ENCODE measurements at places on chromosomes 4 and X.

DNA sequence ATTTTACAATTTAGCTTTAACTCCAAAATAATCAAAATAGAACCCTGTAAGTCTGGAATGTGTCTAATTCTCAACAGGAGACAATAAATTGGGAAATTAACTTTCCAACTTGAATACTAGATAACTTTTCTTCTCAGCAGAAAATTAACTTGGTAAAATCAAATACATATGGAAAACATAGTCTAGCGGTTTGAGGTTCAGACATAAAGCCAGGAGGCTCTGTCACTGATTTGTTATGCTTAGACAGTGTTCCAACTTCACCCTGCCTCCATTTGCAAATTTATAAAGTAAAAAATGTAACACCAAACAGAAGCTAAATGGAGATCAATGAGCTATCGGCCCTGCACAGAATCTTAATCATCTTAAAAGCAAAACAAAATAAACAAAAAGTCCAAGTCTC, 46.3 kb downstream of the TBCK start:
- DNase-seq = no peak

GRCh38 chr4:73619346-73619745, 890 bp downstream of the RASSF6 start:
- DNase-seq = no peak

DNA sequence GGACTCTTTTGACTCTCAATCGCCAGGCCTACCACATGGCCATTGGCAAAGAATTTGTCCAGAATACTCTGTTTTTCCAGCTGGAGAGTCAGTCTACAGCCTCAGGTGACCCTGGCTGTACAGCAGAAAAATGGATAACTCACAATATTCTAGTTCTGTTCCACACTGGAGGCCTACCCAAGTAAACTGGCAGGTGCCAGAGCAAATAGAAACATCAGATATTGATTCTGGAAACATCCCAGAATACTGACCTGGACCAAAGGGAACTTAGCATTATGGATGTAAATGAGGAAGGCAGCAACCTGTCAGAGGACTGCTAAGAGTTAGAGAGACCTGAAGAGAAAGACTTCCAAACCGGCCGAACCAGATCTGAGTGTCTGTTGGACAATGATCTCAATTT, 147.9 kb upstream of the SMAD1 start:
- no peak for DNase-seq

GRCh38 chrX:119647552-119648420, 41.6 kb upstream of the NKRF start:
- DNase-seq = no peak

- DNase-seq = no peak
Observed at GRCh38 chr4:3708103-3708510, 58.1 kb upstream of the ADRA2C start.

DNA sequence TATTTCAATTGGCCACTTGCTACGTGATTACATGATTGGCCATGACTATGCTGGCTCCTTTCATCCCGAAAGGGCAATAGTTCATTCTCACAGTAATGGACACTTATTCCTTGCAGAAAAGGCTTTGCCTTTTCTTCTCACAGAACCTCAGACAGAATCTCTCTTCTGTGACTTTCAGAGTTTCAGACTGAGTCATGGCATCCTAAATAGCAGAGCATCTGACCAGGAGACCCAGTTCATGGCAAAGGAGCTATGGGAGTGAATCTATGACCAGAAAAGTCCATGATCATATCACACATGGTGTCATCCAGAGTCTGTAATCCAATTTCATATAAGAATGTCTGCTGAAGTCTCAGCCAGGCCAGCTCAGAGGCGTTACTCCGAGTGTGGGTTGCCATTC, 263.3 kb upstream of the CLNK start:
- no peak for DNase-seq
